NCI-H774 (cell line): ENCODE measurements at places on chromosomes 11 and 22.

GRCh38 chr11:24437123-24437522 is 59.7 kb upstream of the LUZP2 start:
- no peak for DNase-seq

DNA sequence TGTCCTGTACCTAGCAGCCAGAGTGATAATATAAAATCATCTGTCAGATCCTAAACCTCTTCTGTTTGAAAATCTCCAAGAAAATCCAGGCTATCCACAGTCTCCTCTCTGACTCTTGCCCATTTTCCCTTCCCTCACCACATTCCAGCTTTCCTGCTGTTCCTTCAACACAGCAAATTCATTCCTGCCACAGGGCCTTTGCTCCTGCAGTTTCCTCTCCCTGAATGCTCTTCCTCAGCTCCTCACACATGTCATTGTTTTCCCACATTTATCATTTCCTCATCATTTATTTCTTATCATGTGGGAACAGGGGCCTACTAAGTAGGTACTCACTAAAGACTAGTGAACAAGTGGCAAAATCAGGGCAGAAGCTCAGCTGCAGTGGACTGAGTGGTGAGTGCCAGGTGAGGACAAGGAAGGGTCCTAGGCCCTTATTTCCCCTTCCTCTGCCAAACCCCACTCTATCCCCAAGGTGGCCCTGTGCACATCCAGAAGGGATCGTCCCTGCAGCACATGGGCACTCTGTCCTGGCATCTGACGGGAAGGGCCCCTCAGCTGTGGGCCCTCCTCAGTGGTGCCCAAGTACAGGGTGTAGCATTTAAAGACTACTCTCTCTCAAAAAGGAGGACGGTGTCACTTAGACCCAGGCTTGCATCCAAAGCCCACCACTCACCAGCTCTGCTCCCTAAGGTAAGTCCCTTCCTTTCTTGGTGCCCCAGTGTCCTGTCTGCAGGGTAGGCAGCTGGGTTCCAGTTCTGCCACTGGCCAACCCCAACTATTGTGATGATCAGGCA is 2.0 kb downstream of the LRRC32 start:
- DNase-seq: no peak

DNA sequence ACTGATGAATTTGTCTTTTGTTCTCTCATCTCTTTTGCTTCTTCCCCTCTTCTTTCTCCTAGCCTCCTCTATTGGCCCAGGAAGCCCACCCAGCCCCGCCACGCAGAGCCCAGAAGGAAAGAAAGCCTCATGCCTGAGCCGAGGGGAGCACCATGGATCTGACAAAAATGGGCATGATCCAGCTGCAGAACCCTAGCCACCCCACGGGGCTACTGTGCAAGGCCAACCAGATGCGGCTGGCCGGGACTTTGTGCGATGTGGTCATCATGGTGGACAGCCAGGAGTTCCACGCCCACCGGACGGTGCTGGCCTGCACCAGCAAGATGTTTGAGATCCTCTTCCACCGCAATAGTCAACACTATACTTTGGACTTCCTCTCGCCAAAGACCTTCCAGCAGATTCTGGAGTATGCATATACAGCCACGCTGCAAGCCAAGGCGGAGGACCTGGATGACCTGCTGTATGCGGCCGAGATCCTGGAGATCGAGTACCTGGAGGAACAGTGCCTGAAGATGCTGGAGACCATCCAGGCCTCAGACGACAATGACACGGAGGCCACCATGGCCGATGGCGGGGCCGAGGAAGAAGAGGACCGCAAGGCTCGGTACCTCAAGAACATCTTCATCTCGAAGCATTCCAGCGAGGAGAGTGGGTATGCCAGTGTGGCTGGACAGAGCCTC is 3.8 kb downstream of the ZBTB16 start:
- no peak for DNase-seq

GRCh38 chr22:22776121-22776520 is 111.5 kb upstream of the IGLL5 start:
- DNase-seq: no peak

GRCh38 chr11:58739725-58740430 is 8.1 kb upstream of the GLYAT start:
- no peak for DNase-seq

GRCh38 chr11:41289408-41289807 is 170.0 kb downstream of the LRRC4C start:
- DNase-seq: no peak
